Central memory CD8-positive, alpha-beta T cell (primary cell): ENCODE measurements at places on chromosomes 4 and X.

DNA sequence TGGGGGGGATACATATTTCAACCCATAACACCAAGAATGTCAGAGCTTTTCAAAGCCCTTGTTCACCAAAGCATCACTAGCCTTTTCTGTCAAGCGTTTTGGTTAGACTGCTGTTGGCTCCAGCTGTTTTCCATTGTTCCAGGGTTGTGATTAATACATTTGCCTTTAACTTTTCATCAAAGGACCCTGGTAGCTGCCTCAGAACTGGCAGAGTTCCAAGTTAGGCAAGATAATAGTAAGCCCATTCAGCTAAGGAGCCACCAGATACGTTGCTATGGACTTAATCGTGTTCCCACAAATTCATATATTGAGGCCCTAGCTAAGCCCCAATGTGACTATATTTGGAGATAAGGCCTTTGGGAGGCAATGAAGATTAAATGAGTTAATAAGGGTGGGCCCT lies 37.1 kb downstream of the ENOPH1 start:
- no peak for DNase-seq
- no peaks in the 10 kb centered on the region for H3K27me3 ChIP-seq
- H3K4me1 ChIP-seq: no peaks in the 10 kb centered on the region
- no peak overlapping the region for H3K27ac ChIP-seq
- H3K36me3 ChIP-seq: peaks cover 11% of the 10 kb centered on the region

GRCh38 chr4:158238575-158238974 lies 28.3 kb downstream of the TMEM144 start:
- no peaks in the 10 kb centered on the region for H3K4me1 ChIP-seq
- no peak overlapping the region for H3K27ac ChIP-seq
- no peak for DNase-seq
- no peak overlapping the region for H3K4me3 ChIP-seq

DNA sequence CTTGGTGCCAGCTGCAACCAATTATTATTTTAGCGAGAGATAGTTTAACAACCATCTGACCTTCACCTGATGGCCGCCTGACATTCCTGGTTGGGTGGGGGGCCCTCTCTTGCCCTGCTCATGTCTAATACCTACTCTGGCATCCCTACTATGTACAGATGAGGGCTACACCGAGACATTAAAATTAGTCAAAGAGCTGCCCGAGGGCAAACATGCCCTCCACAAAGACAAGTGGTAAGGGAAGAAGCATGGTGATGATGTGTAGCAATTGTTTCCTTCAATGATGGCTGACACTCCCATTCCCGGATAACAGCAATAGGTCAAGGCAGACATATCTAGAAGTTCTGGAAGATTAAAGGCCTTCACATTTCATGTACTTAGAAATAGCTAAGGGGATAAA lies 49.6 kb downstream of the MAP7D3 start:
- no peak for DNase-seq
- no peak overlapping the region for H3K27ac ChIP-seq
- peaks cover 13% of the 10 kb centered on the region for H3K4me1 ChIP-seq

DNA sequence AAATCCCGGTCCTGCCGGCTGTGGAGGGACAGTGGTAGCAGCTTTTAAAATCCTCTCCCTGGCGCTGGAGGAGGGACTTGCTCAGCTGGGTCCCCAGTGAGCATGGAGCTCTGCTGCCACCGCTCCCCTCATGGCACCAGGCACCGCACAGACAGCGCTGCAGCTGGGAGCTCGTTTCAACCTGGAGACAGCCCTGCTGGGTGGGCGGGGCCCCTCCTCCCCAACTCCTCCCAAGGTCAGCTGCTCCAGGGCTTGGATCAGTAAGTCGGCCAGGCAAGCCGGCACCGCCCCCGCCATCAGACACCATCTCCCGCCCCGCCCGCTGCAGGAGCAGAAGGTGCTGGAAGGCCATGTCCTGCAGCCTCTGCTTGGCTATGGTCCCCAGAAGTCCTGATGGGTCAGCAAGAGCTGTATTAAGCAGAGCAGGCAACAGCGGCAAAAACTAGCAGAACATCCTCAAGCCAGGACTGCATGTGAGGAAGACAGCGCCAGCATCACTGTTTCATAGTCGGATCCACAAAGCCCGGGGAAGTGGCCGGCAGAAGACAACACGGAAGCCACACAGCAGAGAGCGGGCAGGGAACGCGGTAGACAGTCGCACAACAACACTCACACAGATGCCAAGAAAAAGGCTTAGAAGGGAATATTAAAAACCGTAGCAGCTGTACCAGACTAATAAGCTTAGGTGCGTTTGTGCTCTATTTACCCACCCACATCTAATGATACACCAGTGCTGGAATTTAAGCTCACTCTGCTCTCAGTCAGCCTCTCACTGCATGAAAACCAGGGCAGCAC lies 16.2 kb downstream of the ZFYVE28 start:
- peak overlapping the region; percentile 27 for H3K4me3 ChIP-seq
- peak overlapping the region; percentile 16 for H3K27ac ChIP-seq
- DNase-seq: no peak

GRCh38 chr4:110484029-110484428 lies 8.1 kb downstream of the ENPEP start:
- no peak overlapping the region for H3K4me3 ChIP-seq
- H3K4me1 ChIP-seq: no peaks in the 10 kb centered on the region
- H3K27ac ChIP-seq: no peak overlapping the region
- DNase-seq: no peak
- no peaks in the 10 kb centered on the region for H3K36me3 ChIP-seq

DNA sequence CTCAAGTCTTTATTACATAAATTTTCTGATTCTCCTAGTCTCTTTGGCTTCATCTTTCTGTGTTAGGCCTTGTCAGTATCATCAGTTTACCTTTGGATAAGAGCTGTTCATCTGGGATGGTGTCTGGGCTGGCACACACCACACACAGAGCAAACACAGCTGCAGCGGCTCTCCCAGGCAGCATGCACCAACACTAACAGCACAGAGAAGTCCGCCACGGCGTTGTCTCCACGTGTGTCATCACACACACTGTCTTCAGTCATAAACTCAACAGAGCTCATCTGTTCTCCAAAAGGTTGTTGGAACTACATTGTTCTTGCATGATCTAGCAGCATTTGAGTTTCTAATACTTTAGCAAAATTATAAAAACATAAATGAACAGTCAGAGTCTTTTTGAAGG lies 851.9 kb upstream of the FRG1 start:
- DNase-seq: no peak
- H3K27ac ChIP-seq: no peak overlapping the region
- H3K36me3 ChIP-seq: no peaks in the 10 kb centered on the region
- H3K4me3 ChIP-seq: no peak overlapping the region

DNA sequence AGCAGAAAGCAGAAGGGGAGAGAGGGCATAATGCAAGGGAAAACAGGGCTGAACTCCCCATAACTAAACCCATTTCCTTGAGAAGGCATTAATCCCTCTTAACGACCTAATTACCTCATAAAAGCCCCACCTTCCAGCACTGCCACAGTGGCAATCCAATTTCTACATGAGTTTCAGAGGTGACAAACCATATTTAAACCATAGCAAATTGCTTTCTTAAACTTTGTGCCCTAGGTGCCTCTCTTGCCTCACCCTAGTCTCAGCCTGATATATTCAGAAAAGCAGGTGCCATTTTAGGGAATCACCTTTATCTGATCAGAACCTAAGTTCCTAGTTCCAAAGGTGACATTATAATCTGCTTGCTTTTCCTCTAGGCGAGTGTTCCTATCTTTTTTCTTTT lies 48.9 kb downstream of the SLC34A2 start:
- no peak for DNase-seq
- H3K36me3 ChIP-seq: peaks cover 1% of the 10 kb centered on the region
- H3K27me3 ChIP-seq: peaks cover 9% of the 10 kb centered on the region
- no peak overlapping the region for H3K27ac ChIP-seq
- H3K4me3 ChIP-seq: no peak overlapping the region

- no peak for DNase-seq
- H3K27me3 ChIP-seq: no peaks in the 10 kb centered on the region
- no peaks in the 10 kb centered on the region for H3K4me1 ChIP-seq
- H3K36me3 ChIP-seq: peaks cover 2% of the 10 kb centered on the region
- H3K4me3 ChIP-seq: no peak overlapping the region
Measured at GRCh38 chr4:146439999-146440398, 81.7 kb downstream of the SLC10A7 start.

GRCh38 chrX:14357314-14357713 lies 172.0 kb upstream of the GLRA2 start:
- H3K27me3 ChIP-seq: no peaks in the 10 kb centered on the region
- no peak for DNase-seq
- H3K4me3 ChIP-seq: no peak overlapping the region
- H3K4me1 ChIP-seq: no peaks in the 10 kb centered on the region
- H3K36me3 ChIP-seq: no peaks in the 10 kb centered on the region

- peak overlapping the region; percentile 45 for H3K27ac ChIP-seq
- peaks cover 41% of the 10 kb centered on the region for H3K4me1 ChIP-seq
- peaks cover 7% of the 10 kb centered on the region for H3K36me3 ChIP-seq
- peak overlapping the region; percentile 84 for H3K4me3 ChIP-seq
Measured at GRCh38 chr4:86934147-86934770, 552 bp upstream of the AFF1 start.

DNA sequence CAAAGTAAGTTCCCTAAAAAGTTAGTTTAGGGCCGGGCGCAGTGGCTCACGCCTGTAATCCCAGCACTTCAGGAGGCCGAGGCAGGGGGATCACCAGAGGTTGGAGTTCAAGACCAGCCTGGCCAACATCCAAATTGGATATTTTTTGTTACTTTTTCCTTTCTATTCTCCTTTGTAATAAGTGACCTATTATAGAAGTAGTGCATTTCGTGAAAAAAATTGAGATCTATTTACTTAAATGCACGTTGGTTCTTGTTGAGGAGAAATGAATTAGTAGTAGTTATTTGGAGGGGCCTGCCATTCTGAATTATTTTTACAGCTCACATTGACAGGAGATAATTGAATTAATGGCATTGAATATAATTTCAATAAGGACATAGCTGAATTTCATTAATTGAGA lies 22.3 kb upstream of the NDUFC1 start:
- peaks cover 48% of the 10 kb centered on the region for H3K4me1 ChIP-seq
- H3K36me3 ChIP-seq: peaks cover 13% of the 10 kb centered on the region
- H3K4me3 ChIP-seq: no peak overlapping the region
- DNase-seq: no peak
- no peaks in the 10 kb centered on the region for H3K27me3 ChIP-seq

GRCh38 chrX:124028182-124028581 lies 66.7 kb downstream of the STAG2 start:
- H3K27me3 ChIP-seq: no peaks in the 10 kb centered on the region
- no peak overlapping the region for H3K4me3 ChIP-seq
- H3K36me3 ChIP-seq: peaks cover 16% of the 10 kb centered on the region
- no peak overlapping the region for H3K27ac ChIP-seq

GRCh38 chrX:39158801-39159657 lies 357.8 kb downstream of the MID1IP1 start:
- no peak overlapping the region for H3K4me3 ChIP-seq
- H3K27ac ChIP-seq: no peak overlapping the region
- H3K27me3 ChIP-seq: peaks cover 66% of the 10 kb centered on the region
- no peak for DNase-seq
- H3K4me1 ChIP-seq: peaks cover 12% of the 10 kb centered on the region
- H3K36me3 ChIP-seq: peaks cover 2% of the 10 kb centered on the region

GRCh38 chr4:137430171-137430570 lies 102.1 kb downstream of the PCDH18 start:
- no peaks in the 10 kb centered on the region for H3K4me1 ChIP-seq
- H3K4me3 ChIP-seq: no peak overlapping the region
- H3K27ac ChIP-seq: no peak overlapping the region
- H3K27me3 ChIP-seq: no peaks in the 10 kb centered on the region
- peaks cover 2% of the 10 kb centered on the region for H3K36me3 ChIP-seq

DNA sequence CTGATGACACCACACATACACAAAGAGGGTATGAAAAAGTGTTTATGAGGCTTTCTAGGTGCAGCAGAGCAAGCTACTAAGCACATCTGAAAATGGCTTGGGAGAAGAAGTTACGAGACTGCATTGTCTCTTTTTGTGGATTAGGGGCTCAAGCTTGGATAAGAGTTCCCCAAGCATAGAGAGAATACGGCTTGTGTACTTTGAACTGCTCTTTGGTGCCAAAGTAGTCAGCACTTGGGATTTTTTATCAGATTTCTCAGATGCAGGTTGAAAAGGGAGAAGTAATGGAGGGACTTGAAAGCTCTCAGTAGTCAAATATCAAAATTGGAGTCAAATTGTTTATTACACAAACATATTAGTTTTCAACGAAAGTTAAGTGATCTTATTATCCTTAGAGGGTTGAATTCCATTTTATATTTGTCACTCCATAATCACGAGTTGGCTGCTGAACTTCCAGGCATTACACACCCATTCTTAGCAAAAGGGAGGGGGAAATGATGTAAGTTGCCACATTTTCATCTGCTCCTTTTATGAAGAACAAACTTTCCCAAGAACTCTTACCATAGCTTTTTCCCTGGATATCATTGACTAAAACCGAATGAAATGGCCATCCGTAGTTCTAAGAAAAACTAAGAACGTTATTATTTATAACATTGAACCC lies 1904.9 kb downstream of the PCDH7 start:
- no peak overlapping the region for H3K27ac ChIP-seq
- no peak overlapping the region for H3K4me3 ChIP-seq
- no peaks in the 10 kb centered on the region for H3K4me1 ChIP-seq
- DNase-seq: no peak
- no peaks in the 10 kb centered on the region for H3K27me3 ChIP-seq

DNA sequence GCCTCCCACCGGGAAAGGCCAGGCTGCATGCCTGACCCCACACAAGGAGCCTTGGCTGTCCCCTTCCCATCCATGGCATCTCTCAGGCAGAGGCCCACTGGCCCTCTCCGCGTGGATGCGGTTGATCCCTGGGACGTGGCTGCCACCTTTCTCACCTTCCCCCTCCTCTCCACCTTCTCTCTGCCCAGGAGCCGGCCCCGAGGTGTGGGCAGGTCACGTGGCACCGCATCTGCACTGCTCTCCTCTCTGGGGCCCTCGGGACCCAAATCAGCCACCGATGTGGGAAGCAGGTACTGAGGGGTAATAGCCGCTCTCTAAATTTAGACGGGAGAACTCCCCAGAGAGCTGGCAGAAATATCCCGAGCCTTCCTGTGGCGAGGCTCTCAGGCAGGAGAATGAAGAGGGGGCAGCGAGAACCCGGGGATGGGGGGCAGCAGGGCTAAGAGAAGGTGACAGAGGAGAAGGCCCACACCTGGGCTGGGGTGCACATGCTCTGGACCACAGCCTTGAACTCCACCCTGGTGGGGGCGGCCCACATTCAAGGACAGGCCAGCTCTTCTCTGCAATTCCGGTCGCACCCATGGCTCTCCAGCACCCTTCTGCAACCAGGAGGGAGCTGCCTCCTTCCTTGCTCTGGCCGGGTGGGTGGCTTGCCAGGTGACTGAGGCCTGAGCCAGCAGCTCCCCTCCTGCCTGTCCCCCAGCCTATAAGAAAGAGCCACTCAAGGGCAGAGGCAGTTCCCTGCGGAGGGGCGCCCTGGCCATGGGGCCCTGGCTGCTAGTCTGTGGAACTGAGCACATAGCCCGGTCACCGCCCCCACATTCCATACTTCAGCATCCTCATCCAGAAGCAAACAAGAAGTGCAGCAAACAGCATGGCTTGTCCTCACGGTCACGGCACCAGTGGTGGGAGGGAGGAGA lies 9.6 kb upstream of the DUSP9 start:
- H3K4me1 ChIP-seq: no peaks in the 10 kb centered on the region
- H3K4me3 ChIP-seq: no peak overlapping the region
- H3K36me3 ChIP-seq: no peaks in the 10 kb centered on the region
- peaks cover 15% of the 10 kb centered on the region for H3K27me3 ChIP-seq
- no peak overlapping the region for H3K27ac ChIP-seq
